ENCODE measurements at places on chromosomes 7 and 10. TPM values are rescaled to one million over a fixed set of nuclear protein-coding genes. Genes with fewer than 3 reads are reported as not detected.

HTR5A gene
- polyA plus RNA-seq, result not detected

ADRB1 gene
- polyA plus RNA-seq, result 0.62 TPM

MEOX2 gene
- polyA plus RNA-seq, result not detected

NEUROG3 gene
- not detected for polyA plus RNA-seq

POLR2J2 gene
- 0.43 TPM for polyA plus RNA-seq

JCAD gene
- polyA plus RNA-seq, result 5.5 TPM

STRIP2 gene
- polyA plus RNA-seq, result 7.2 TPM

AOC1 gene
- not detected for polyA plus RNA-seq

NYAP1 gene
- 3.7 TPM for polyA plus RNA-seq

GRID1 gene
- polyA plus RNA-seq, result 0.14 TPM

ZNF503 gene
- 9.5 TPM for polyA plus RNA-seq

GTF2IRD2 gene
- polyA plus RNA-seq, result 6.6 TPM

GRCh38 chr7:947391-948210 is 6.9 kb downstream of the ADAP1 start:
- DNase-seq, result no peak

DNA sequence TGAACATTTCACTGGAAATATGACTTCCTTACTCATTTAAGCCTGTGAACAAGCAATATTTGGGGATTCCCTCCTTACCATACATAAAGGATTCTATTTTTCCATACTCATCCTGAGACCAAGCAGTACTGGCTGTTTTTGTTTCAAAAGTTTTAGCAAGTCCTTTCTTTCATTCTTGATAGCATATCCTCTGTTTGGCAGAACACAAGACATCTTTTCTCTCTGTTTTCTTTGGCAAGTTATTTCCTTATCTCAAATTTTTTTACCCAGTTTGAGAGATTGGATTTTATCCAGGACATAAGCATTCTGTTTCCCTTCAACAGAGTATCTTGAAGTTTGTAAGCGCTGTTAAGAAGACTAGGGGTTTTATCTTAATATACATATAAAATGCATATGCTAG is 3.0 kb upstream of the WASL start:
- no peak for DNase-seq

- DNase-seq, result no peak
Measured at GRCh38 chr10:48968036-48968435, 28.4 kb upstream of the LRRC18 start.

DNA sequence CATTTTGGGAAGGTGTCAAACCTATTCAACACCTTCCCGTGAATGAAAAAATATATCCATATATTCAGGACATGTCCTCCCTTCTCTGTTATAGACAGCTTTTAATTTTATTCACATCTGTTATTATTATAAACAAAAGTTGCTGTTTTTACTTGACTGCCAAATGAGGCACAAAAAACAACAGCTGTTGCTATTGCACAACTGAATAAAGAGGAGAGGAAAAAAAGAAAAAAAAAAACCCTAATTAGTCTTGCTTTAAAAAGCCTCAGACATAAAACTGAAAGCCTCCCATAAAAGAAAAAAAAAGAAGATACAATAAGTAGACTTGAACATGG is 153.4 kb downstream of the BMPER start:
- DNase-seq, result no peak

DNA sequence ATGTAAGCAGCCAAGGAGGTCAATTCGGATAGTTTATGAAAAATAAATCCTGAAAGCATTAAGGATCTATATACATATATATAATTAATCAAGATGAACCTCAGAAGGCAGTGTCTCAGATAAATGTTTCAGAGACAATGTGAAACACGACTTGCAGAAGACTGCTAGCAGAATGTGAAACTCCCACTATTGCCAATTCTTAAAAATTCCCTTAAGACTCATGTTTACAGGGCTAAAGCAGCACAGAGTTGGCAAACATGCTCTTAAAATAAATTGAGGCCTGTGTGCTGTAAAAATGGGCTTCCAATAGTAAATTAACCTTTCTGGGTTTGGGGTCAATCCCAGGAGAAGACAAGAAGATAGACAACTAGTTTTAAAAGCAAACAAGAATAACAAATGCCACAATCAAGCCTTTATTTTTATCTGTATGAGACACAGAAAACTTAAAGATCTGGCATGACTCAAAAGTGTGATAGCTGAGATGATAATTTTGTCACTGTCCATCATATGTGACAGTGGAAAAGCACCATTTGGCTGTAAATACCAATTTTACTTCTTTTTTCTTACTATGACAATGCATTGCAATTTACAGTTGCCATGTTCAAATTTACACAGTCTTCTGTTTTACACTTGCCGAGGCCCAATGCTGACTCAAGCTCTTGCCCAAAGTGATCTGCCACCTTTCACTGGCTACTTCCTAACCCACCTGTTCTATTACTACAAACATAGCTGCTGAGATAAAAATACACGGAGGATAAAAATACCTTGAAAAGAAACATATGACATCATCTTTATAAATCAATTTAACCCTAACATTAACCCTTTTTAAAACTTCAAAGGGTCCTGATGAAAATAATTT is 78.6 kb downstream of the CHCHD3 start:
- no peak for DNase-seq

GRCh38 chr7:157752832-157753291 is 416.1 kb downstream of the DNAJB6 start:
- no peak for DNase-seq

DNA sequence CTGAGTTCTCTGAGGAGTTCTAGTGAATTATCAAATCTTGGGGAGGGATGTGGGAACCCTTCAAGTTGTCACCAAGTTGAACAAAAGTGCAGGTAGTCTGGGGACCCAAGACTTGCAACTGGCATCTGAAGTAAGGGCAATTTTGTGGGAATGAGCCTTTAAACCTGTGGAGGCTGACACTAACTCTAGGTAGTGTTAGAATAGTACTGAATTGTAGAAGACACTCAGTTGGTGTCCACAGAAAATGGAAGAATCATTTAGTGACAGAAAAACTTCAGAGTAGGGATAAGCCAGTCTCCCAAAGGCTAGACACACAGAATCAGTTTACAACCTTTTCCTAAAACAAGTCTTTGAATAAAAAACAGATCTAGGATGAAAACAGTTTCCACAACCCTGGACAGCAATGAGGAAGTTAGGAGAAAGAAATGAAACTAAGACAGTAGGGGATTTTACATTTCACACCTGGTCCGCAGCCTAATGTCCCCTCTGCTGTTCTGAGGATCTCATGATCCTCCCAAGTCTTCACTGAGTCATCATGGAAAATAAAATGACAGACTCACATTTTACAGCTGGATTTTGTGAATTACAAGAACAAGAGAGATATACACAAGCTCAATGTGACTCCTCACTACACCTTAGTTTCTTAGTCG is 23.0 kb upstream of the ING3 start:
- no peak for DNase-seq

DNA sequence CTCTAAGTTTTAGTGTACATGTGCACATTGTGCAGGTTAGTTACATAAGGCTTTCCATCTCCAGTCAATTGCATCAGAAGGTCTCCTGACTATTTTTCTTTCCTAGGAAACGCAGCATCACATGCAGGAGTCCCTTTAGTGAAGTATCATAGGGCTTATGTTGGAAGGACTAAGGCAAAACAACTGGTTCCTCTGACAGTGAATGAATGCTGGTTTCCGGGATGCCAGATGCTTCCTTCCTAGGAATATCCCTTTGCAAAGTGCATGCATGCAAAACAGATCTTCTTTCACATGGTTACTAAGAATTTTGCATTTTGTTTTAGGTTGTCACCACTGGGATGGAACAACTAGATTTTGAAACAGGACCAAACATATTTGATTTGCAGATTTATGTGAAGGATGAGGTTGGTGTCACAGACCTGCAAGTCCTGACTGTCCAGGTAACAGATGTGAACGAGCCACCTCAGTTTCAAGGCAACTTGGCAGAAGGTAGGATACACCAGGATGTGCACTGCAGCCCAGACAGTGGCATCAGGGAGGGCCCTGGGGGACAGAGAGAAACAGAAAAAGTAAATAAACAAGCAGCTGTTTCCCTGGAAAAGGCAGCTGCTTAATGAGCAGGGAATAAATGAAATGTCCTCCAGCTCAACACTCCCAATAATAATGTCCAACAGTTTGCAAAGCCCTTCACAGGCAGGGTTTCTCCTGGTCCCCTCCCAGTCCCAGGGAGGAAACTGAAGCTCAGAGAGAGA is 17.8 kb downstream of the CDHR3 start:
- no peak for DNase-seq

- DNase-seq, result no peak
Measured at GRCh38 chr10:113423981-113424721, 128.7 kb upstream of the HABP2 start.

GRCh38 chr7:151775547-151776443 is 101.1 kb downstream of the PRKAG2 start:
- no peak for DNase-seq

GRCh38 chr7:103691291-103691690 is 245.3 kb upstream of the SLC26A5 start:
- no peak for DNase-seq

GRCh38 chr10:44575601-44576380 is 190.9 kb upstream of the CXCL12 start:
- DNase-seq, result no peak

DNA sequence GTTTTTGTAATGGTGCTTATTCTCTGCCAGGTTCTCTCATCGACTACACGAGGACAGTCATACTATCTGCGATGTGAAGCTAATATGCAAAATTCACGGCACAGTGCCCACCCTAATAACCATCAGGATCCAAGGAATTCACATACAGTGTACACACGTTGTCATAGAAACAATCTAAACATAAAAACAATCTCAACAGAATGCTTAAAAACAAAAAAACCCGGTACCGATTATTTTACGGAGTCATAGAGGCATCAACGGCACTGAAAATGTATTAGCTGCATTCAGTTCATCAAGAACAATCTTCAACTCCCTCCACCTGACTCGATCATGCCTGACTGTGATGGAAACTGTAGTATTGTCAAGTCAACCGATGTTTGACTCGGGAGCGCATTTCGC is 628 bp downstream of the MRPS33 start:
- peak; percentile 25 for DNase-seq

DNA sequence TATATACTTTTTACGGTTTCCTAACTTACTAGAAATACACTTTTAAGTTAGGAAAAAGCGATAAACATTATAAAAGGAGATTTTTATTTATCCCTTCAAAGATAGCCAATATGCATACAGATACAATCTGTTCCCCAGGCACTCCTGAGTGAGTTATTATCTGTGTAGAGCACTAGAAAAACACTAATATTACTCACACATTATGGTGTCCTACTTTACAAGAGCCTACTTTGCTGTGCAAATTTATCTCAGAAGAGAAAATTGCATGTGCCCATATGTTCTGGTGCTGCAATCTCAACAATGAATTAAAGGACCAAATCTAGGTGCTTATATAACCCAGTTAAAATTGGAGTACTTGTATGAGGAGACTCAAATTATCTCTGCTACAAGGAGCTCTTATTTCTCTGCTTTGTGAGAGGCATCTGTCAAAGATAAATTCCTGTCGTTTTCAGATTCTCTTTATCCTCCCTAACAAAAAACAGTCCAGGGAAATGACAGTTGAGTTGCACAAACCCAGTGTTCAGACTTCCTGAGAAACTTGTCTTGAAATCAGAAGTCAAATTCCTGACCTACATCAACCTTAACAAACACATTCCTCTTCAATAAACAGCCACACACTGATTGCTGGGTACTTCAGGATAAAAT is 28.9 kb downstream of the CPA1 start:
- DNase-seq, result no peak

DNA sequence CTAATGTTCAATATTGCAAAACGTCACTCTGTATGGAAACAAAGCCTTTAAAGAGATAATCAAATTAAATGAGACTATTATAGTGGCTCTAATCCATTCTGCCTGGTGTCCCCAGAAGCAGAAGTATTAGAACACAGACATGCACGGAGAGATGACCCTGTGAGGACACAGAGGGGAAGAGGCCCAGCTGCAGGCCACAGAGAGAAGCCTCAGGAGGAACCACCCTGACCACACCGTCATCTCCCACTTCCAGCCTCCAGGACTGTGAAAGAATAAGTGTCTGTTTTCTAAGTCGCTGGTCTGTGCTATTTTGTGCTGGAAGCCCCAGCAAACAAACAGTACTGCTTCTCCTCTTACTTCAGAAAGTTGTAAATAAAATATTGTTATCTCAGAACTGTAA is 283.5 kb upstream of the ADARB2 start:
- no peak for DNase-seq

DNA sequence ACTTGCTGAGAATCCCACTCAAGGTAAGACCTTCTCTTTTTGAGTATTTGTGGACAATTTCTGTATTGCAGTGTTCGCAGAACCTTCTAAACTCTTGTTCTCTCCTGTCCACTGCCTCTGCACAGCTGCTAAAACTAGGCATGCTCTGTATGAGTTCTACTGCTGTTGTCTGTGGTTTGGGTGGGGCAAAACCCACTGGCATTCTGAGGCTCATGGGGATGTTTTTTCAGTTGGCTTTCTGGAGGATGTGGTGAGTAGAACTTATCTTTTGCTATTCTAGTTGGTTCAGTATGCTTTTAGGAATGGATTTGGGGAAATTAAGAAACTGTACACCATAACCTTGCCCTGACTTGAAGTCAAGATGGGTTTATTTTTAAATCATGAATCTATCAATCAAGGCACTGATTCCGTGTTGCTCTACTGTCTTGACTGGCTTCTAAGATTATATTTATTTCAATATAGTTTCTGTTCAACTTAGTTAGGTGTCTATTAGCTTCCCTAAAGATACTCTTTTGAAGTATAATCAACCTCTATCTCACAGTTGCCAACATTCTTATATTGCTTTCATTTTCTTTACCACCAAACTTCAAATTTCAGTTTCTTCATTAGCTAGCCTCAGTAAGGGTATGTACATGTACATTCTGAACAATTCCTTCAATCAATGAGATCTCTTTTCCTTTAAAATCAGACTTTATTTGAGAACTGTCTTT is 25.0 kb upstream of the C1GALT1 start:
- no peak for DNase-seq
